ENCODE measurements at places on chromosomes 2 and 18.

DNA sequence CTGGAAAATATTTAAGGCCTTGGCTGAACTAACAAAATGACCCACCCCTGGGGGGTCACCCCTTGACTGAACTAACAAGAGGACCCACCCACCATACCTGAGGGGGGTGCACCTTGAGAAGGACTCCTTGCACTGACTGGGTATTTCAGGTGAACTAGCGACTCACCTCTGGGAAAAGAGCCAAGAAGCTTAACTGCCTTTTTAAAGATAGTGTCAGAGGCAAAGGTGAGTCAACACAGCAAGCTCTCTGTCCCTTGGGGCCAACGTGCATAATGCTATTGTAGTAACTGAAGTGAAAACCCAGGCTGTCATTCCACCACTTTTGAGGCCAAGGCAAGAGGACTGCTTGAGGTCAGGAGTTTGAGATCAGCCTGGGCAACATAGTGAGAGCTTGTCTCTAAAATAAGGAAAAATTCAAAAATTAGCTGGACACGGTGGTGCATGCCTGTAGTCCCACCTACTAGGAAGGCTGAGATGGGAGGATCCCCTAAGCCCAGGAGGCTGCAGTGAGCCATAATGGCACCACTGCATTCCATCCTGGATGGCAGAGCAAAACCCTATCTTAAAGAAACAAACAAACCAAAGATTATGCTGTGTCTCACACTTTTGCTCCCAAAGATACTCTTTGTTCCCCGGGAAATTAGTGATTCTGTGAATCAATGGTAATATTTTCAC lies 36.4 kb upstream of the ZCCHC2 start:
- no peak for DNase-seq

- DNase-seq, result no peak
Measured at GRCh38 chr2:231270221-231271114, 72.0 kb downstream of the ARMC9 start.

DNA sequence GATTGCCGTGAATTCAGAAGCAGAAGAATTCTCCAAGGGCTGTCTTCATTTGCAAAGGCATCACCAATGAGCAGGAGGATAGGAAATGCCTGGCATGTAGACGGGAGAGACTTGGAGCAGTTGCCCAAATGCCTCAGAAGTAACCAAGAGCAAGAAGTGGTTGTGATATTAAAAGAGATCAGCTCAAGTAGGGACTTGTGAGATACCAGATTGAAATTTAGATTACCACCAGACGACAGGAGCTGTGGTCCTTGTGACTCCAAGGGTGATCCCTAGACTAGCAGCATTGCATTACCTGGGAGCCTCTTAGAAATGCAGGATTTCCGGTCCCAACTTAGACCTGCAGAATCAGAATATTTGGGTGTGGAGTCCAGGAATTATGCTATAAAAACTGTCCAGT lies 228.6 kb upstream of the EPAS1 start:
- DNase-seq, result no peak

- DNase-seq, result no peak
Measured at GRCh38 chr2:36385603-36386002, 30.0 kb downstream of the CRIM1 start.

DNA sequence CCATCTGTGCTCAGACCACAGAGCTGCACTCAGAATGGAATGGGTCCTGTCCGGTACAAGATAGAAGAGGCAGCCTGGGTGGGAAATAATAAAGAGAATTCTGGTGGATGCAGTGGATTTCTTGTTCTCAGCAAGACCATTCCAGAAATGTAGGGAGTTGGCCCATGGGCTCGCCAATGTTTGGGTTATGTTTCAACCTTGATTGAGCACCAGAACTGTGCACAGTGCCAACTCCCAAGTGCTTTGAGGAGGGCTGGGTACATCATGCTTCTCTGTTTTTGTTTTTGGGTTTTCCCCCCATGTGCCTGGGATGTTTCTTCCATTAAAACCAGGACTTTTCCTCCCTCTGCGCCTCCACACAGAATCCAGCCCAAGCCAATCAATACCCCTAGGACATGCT lies 304.1 kb downstream of the TNS1 start:
- no peak for DNase-seq

DNA sequence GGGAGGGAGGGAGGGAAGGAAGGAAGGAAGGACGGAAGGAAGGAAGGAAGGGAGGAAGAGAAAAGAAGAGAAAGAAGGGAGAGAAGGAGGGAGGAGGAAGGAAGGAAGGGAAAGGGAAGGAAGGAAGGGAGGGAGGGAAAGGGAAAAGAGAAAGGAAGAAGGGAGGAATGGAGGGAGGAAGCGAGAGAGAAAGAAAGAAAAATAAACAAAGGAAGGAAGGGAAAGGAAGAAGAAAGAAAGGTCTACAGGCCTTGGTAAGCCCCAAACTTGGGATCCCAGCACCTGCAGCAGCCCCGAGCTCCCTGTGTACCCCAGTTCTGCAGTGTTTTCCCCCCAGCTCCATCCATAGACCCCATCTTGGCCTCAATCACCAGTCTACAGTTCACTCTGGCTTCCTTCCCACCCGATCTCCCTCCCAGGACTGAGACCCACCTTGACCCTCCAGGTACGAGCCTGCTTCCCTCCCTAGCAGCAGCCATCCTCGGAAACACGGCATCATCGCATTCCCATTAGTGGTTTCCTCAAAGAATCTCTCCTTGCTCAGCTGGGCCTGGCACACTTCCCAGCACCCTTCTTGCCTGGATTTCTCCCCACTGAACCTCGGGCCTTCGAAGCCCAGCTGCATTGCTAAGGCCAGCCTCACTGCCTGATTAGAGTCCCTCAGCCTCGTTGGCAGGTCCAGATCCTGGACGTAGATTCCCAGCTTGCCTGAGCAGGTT lies 46.1 kb upstream of the SH3BP4 start:
- DNase-seq, result no peak

DNA sequence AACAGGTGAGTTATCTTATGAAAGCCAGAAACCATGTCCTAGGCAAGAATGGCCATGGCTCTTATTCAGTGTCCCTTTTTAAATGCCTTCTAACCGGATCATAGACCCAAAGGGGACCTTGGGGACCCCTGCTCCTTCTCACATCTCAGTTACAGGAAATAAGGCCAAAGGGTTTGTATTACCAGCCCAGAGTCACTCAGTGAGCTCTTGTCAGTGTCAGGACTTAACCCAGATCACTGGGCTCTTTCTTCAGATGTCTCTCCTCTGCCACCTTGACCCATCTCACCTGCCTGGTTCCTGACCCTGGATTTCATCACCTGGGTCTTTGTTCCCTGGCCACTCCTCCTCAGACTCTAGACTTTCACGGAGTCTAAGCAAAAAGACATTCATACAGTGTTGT lies 556.7 kb downstream of the CMPK2 start:
- DNase-seq, result no peak

DNA sequence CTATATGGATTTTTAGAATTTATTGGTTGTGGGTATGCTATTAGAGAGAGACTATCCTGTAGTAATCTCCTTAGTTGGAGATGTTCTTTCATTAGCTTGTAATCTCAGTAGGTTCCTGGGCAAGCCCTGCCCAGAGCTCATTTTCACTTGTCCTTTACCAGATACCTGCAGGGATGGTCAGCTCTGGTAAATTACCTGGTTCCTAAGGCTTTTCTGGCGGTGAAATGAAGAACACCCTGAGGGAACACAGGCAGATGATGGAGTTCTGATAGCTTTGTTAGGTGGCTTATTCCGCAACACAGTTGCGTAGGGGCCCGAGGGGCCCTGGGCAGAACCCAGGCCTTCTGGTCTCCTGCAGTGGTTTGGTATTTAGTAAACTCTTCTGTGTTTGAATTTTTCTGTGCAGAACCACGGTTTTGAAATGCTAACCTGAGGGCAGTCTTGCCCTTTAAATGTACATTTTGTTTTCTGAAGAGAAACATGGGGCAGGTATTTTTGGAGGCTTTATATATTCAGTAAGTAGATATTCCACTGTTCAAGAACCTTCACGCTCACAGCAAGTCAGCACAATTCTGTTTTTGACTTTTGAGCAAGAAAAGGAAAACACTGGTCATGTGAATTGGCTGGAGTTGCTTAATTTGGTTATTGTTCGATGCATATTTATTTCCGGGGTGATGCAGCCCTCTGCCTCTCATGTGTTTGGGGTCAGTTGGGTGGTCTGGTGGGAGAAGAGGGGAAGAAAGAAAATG lies 22.4 kb downstream of the ZNF532 start:
- DNase-seq, result no peak

GRCh38 chr2:172442072-172442895 lies 14.9 kb downstream of the ITGA6 start:
- no peak for DNase-seq

- DNase-seq, result no peak
Measured at GRCh38 chr2:238157506-238158017, 1.2 kb upstream of the ERFE start.

- DNase-seq, result no peak
Measured at GRCh38 chr18:79788734-79789085, 9.0 kb upstream of the KCNG2 start.

GRCh38 chr2:177724398-177725287 lies 332.1 kb downstream of the AGPS start:
- DNase-seq, result no peak

DNA sequence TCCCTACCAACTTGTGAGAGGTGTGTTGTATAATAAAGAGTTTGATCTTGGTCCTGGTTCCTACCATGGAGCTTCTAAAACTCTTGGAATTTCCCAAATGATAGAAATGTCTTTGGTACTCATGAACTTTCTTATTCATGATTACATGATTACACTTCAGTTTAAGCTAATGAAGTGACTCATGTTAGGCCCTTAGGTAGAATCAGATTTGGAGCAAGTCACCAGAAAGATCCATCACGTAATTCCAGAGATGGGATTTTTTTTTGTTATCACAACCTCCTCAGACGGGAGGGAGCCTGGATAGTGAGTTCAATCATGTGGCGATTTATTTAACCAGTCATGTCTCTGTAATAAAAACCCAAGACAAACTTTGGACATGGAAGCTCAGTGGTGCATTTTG lies 1287.6 kb upstream of the ZEB2 start:
- DNase-seq, result no peak

GRCh38 chr2:66781804-66782203 lies 346.9 kb downstream of the MEIS1 start:
- no peak for DNase-seq

- DNase-seq, result no peak
Measured at GRCh38 chr2:28062867-28063266, 172.3 kb downstream of the BABAM2 start.

- DNase-seq, result no peak
Measured at GRCh38 chr2:145775591-145775990, 1255.7 kb upstream of the ZEB2 start.

GRCh38 chr18:3016585-3017297 lies 3.8 kb upstream of the LPIN2 start:
- no peak for DNase-seq

DNA sequence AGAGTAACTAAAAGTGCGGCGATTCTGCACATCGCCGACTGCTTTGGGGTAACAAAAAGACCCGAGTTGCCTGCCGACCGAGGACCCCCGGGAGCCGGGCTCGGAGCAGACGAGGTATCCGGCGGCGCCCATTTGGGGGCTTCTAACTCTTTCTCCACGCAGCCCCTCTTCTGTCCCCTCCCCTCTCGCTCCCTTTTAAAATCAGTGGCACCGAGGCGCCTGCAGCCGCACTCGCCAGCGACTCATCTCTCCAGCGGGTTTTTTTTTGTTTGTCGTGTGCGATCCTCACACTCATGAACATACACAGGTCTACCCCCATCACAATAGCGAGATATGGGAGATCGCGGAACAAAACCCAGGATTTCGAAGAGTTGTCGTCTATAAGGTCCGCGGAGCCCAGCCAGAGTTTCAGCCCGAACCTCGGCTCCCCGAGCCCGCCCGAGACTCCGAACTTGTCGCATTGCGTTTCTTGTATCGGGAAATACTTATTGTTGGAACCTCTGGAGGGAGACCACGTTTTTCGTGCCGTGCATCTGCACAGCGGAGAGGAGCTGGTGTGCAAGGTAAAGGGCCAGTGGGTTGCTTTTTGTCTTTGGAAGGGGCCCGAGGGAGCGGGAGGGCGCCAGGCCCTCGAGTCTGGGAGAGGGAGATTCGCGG lies 1.4 kb downstream of the TRIB2 start:
- no peak for DNase-seq
